ENCODE measurements at places on chromosomes 5 and 9.

- DNase-seq: no peak
Measured at GRCh38 chr9:15101095-15101494, 190.9 kb upstream of the FREM1 start.

DNA sequence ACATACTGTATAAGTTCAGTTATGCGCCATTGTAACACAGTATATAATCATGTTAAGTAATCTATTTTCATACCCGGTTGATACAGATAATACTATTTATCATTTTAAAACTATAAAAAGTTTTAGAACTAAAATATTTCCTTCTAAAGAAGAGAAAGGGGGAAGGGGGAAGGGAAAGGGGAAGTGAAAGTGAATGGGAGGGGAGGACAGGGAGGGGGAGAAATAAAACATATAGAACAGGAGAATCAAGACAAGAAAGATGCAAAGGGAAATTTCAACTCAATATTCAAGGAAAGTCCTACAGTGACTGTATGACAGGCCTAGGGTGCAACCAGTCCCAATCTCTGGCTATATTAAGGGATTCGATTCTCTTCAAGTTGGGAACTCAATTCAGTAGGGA, 1278.8 kb downstream of the MAT2B start:
- DNase-seq: no peak

- no peak for DNase-seq
Measured at GRCh38 chr5:100311806-100312205, 223.4 kb upstream of the FAM174A start.

- DNase-seq: no peak
Measured at GRCh38 chr9:83199832-83200231, 136.9 kb upstream of the RASEF start.

GRCh38 chr9:89189215-89189614, 10.6 kb upstream of the SHC3 start:
- no peak for DNase-seq

GRCh38 chr9:34443976-34444375, 14.4 kb downstream of the FAM219A start:
- no peak for DNase-seq

DNA sequence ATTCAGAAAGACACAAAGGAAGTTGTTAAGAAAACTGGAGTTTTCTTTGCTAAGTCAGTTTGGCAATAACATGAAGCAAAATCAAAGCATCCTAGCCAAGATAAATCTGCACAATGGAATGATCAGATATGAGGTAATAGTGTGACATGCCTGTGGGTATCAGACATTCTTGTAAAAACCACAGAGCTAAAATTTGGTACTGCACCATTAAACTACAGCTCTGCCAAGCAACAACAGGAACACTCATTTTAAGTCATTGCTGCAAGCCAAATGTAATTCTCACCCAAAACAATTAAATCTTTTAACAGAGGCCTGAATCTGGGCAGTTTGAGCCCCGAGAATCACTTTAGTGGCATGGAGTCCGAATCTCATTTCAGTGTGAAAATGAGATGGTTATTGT, 96.6 kb downstream of the VCAN start:
- no peak for DNase-seq

GRCh38 chr5:89351975-89352374, 469.0 kb upstream of the MEF2C start:
- no peak for DNase-seq

GRCh38 chr5:171093598-171093997, 215.4 kb upstream of the TLX3 start:
- DNase-seq: no peak

DNA sequence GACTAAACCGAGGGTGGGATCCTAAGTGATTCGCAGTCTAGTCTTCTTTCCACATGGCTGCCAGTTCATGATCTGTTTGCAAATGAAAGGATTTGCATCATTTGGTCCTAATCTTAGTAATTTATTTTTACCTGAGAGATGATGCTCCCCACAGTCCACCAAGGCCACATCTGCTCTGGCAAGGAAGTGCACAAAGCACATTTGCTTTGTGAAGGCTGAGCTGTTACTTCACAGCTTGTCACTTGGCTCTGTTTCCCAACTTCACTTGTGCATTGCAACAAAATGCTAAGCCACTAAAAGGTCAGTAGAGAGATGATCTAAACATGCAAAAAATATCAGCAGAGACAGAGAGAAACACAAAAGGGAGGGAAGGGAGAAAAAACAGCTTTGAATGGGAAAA, 128.5 kb upstream of the VLDLR start:
- no peak for DNase-seq

- peak; percentile 10 for DNase-seq
Measured at GRCh38 chr5:90014420-90014819, 395.1 kb downstream of the CETN3 start.

DNA sequence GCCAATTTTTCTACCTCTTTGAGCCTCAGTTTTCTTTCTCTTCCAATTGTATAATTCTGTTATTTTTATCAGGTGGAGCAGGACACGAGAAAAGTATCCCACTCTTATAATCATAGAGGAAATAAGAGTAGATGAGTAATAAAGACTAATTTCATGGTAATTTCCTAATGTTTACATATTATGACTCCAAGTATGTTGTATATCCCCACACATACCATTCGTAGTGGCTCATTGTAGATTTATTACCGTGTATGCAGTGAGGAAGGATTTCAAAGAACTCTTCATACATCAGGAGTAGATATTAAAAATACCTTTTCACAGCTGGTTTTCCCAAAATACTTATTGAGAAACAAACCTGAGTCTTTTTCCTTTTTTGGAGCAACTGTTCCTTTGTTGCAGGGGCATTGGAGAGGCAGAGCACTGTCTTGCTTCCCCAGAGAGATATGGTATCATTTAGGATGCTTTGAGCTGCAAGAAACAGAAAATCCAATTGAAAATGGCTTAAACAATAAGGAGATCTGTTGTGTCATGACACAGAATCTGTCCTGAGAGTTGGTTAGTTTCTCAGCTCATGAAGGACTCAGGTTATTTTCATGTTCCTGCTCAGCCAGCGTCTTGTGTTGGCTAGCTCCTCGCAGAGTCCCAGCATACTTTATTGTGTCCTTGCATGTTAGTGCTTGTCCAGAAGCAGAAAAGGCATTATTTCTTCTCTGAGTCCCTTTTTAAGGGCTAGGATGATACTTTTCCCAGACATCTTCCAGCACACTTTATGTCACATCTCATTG, 291.2 kb downstream of the ARHGAP26 start:
- DNase-seq: no peak

DNA sequence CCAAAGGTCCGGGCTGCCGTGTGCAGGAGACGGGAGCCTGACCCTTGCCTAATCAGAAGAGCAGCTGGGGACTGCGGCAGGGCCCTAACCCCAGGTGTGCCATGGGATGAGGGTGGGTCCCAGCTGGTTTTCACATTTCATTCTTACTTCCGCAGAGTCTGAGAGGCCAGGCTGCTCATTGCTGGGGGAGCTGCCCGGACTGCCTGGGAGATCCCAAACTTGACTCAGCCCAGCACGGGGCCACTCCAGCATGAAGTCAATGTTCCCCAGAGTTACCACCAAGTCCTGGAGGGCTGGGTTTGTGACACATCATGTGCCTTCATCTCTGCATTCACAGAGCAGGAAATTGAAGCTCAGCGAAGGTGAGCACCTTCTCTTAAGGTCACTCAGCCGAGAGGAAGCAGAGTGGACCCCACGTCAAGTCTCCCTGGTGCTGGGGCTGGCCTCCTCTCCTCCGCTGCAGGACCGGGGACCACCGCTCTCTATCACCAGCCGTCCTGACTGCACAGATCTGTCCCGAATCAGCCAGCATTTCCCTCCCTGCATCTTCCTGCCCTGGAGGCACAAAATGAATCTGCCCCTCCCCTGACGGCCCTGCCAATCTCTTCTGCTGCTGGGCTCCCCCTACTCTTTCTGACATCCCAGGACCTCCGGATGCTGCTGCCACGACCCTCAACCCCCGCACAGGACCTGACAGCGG, 54.6 kb upstream of the PHYKPL start:
- no peak for DNase-seq

DNA sequence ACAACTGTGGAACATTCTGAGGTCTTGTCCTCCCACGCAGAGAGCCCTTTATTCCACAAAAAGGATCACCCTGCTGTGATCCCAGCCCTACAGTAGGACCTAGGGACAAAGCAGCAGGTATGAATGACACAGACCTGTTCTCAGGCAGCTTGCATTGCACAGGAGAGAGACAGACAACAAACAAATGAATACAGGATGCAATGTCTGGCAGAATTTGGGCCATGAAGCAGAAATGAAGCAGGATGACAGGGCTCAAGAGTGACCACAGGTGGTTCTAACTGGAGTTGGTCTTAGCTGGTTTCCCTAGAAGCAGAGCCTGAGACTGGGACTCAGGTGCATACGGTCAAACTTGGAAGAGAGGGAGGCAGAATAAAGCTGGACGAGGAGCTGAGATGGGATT, 388.8 kb downstream of the CDK5RAP2 start:
- DNase-seq: no peak

DNA sequence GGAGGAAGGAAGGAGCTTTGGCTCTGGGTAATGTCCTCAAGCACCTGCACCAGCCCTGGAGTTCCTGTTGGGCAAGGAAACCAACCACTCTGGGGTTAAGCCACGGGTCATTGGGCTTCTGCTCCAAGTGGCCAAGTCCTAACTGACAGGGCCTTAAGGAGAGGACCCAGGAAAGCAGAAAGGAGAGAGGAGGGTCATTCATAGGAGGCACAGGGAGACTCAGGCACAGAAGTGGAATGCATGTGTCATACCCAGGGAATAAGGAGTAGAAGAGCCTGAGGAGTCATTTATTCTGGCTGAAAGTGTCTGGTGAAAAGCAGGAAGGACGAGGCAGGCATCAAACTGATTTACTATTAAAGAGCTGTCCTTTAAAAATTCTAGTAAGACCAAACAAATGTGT, 129.2 kb downstream of the DMRT2 start:
- DNase-seq: no peak

DNA sequence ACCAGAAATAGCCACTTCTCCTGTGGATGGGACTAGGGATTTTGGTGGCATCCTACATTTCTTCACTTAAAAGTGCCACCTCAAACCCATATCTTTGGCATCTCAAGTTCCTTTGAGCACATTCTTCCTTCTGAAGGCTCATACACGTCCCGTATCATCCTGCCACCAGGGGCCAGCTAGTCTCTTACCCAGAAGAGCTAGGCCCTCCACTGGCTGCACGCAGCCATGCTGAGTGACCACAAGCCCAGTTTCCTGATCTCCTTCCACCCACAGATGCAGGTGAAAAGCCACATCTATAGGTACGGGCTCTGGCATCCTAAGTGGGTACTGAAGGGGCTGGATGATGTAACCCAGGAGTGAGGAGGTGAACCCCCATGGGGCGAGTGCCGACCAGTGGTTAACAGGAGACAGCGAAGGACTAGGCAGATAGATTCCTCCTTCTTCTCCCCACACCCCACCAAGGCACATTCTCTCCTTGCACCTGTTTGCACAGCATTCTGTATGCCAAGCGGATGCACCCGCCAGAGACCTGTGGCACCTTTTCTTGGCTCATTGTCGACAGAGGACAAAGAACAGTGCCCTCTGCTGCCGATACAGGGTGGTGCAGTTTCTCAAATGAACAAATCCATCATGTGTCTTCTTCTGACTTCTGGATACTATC, 14.4 kb upstream of the SCGB3A1 start:
- peak; percentile 77 for DNase-seq

GRCh38 chr9:85155352-85155751, 485.8 kb downstream of the NTRK2 start:
- no peak for DNase-seq
